RPMI8226 (cell line): ENCODE measurements at places on chromosomes 11 and 22.

- no peak for DNase-seq
Measured at GRCh38 chr11:19025481-19026406, 34.8 kb downstream of the MRGPRX2 start.

- no peak for DNase-seq
Measured at GRCh38 chr22:48900626-48901025, 927.0 kb downstream of the BRD1 start.

DNA sequence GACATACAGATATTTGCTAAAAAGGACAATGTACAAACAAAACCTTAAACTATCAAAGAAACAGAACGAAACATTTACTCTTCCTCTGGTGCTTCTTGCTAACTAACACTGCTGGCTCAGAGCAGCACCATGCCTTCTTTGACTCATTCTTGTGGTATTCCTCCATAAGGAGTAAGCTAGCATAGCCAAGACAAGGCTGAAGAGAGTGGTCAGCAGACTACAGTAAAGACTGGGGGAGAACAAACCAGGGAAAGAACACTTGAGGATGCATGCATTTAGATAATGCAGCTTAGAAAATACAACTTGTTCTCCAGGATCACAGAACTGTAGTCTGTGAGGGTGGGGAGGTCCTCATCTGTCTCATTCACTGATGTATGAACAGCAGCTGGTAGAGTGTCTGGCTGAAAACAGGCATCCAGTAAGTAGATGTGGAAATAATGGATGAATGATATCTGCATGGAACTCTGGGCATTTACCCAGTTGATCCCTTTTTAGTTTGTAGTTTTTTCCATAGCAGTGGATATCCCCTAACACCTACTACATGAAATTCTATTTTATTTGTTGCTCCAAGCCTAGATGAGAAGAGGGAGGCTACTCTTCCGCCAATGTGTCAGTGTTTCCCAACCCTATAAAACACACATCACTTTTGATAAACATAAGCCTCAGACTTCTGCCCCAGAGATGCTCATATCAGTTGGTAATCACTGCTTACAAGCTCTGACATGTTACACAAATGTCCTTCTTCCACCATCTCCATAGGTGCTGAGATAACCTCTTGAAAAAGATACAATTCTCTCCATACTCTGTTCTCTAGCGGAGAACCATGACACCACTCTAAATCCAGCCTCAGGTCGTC lies 7.3 kb downstream of the SNX19 start:
- no peak for DNase-seq

GRCh38 chr22:26529345-26529744 lies 17.1 kb upstream of the TFIP11 start:
- DNase-seq: no peak

DNA sequence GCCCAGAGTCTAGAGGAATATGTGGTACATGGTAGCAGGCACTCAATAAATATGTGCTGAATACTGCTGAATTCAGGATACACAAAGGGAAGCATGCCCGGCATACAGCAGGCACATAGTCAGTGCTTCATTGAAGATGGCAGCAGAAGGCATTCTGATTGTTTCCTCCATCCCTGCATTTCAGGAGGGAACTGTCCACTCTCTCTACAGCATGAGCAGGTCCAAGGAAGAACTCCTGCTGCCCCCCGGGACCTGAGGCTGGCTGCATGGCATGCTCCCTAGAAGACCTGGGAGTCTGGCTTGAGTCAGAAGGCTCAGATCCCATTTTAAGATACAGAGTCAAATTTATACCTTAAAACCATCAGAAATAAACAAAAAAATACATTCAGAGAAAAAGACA lies 319.3 kb upstream of the NARS2 start:
- DNase-seq: no peak

- DNase-seq: no peak
Measured at GRCh38 chr11:7079545-7080135, 9.2 kb upstream of the RBMXL2 start.

DNA sequence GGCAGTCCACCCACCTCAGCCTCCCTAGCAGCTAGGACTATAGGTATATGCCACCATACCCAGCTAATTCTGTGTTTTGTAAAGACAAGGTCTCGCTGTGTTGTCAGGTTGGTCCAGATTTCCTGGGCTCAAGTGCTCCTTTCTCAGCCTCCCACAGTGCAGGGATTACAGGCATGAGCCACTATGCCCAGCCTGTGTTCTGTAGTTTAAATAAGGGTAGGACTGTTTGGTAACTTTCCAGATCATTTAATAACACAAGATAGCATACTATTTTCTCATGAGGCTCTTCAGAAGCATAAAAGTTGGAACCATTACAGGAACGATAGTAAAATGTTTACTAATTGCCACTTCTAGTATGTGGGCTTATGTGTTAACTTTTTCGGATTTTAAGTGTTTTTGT lies 38.0 kb upstream of the GRIK4 start:
- no peak for DNase-seq

DNA sequence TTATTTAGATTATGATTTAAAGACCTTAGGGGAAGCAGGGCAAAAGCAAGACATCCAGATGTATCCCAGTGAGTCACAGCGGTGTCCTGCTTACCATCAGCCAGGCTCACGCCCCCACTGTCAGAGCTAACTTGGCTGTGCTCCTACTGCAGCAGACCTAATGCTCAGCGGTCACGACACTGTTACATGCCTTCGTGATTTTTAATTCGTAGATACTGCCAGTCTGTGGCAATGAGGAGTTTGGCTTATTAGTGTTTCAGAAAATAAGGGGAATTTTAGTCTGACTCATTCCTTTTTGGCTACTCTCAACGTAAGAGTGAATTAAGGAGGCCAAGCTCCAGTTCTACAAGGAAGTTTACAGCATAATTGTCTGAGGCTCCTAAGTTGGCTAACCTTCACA lies 22.7 kb downstream of the EFCAB6 start:
- no peak for DNase-seq

- DNase-seq: peak; percentile 93
Measured at GRCh38 chr22:30609260-30610185, 2.5 kb downstream of the TCN2 start.

DNA sequence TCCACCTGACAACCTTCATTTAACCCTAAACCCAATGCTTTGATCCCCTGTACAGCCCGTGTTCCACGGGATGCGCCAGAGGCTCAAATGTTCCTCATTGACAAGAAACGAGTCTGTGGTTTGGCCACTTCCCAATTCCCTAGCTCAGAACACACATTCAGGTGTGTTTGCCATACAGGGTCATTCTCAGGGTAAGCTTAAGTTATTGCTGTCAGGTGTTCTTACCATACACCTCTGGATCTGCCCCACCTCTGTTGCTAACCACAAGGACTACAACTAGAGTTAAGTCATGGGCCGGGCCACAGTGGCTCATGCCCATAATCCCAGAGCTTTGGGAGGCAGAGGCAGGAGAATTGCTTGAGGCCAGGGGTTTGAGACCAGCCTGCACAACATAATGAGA lies 45.6 kb upstream of the POLD3 start:
- peak; percentile 98 for DNase-seq

DNA sequence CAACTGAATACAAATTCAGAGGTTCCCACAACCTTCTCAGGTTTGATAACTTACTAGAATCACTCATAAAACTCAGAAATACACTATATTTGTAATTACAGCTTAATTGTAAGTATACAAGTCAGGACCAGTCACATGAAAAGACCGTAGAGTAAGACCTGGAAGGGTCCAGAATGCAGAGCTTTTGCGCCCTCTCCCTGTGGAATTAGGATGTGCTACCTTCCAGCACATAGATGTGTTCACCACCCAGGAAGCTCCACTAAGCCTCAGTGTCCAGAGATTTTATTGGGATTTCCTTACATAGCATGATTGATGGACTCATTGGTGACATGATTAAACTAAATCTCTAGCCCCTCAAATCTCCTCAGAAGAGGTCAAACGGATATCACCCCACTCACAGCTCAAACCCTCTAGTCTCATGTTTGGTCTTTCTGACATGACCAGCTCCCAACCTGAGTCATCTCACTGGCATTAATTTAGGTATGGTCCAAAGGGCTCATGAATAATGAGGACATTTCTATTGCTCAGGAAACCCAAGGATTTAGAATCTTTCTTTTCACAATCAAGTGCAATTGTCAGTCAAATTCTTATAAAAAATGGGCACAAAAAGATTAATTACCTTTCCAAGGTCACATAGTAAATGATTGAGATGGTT lies 77.2 kb upstream of the UBASH3B start:
- no peak for DNase-seq

DNA sequence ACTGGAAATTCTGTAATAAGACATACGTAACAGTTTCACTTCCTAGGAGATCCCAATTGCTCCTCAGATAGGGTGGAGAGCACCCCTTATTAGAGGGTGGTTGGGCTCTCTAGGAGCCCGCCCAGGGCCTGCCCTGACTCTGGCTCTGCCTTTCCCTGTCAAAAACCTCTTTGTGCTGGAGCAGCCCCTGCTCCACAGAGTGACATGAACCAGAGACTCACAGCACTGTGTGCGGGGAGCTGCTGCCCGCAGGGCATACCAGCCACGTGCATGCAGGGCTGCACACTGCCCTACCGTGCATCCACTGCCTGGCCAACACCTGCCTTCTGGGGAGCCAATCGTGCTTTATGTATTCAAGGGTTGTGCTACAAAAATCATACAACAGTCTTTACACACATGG lies 24.3 kb downstream of the KCNQ1OT1 start:
- DNase-seq: no peak

DNA sequence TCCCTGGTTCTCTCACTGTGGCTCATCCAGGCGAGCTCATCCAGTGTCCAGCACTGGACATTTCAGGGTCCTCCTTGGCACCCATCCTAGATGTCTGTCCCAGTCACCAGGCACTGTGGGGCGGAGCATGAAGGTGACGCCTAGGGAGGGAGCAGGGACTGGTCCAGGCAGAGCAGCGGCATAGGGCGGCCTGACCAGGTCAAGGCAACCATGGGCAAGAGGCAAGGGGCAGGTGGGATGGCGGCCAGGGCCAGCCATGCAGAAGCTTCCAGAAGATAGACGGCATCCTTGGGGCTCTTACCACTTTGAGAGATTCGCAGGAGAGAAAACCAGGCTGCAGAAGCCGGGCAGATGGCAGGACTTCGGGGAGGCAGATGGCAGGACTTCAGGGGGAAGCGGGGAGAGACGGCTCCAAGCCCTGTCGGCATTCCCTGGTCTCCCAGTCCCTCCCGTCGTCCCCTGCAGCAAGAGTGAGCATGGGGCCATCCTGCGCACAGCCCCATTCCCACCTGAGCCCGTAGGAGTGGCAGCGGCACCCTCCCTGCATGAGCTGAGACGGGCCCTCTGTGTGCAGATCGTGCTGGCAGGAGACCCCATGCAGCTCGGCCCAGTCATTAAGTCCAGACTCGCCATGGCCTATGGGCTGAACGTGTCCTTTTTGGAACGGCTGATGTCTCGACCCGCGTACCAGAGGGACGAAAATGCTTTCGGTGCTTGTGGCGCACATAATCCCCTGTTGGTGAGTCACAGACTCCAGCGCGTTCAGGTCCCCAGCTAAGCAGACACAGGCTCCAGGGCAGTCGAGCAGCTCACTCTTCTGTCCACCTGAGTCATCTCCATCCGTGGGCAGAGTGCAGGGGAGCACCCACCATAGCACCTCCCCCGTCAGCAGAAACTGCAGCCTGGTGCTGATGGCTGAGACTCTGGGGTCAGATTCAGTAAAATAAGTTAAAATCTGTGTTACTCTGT lies 20.1 kb upstream of the PANX2 start:
- no peak for DNase-seq

DNA sequence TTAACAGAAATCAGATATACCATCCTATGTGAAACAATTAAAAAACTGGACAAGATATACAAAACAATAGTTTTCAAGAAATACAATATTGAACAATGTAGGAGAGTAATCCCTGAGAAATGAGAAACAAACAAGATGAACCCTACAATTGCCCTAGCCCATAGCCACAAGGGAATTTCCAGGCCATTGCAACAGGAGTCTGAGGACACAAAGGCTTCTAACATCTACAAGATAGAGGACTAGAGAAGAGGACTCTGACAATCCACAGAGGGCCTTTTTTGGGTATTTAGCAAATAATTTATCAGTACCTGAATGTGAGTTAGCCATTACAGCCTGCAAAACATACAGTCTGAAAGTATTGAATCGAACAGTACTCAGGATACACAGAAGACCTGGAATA lies 251.7 kb downstream of the GRM5 start:
- no peak for DNase-seq

DNA sequence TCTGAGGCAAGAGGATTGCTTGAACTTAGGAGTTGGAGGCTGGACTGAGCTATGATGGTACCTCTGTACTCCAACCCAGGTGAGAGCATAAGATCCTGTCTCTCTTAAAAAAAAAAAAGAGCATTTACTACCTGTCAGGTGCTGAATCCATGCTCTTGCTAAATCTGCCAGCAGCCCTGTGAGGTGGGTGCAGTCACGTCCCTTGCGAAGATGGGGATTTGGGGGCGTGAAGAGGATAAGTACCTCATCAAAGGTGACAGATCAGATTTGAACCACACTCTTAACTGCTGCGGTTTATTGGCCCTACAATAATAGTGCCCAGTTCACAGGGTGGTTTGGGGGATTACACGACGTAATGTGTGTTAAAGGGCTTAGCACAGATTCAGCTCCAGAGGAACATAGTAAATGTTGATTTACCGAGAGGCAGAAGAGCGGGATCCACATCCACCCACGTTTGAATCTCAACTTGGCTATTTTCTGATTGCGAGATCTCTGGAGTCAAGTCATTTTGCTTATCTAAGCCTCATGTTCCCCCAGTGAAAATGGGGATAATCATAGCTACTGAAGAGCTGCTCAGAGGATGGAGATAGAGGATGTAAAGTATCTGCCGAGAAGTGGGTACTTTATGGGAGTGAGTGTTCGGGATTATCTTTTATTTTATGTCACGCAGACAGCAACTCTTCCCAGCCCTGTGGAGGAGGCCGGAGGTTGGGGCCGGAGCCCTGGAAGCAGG lies 28.1 kb upstream of the LRRC10B start:
- no peak for DNase-seq

DNA sequence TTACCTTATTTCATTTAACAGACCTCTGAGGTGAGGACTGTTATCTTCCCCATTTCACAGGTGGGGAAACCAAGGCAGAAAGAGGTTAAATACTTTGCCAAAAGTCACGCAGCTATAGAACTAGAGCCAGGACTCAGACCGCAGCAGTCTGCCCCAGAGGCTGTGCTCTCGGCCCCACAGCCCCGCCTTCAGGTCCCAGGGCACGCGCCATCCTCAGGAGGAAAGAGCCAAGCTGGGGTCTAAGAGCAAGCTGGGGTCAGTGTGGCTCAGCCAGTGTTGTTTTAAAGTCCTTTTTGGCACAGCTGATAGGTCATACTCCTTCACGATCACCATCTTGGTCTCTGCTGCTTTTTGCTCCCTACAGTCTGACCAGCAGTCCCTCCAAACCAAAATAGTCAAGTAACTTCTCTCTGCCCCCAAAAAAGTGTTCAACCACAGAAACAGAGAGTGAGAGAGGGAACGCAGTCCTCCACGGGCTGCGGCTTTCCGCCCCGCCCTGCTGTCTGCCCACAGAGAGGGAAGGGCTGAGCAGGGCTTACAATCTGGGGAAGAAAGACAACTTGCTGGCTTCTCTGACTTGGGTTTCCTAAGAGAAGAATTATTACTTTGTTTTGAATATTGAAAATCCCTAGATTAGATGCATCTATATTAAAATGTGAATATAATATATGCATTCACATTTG lies 137.2 kb upstream of the OPCML start:
- DNase-seq: no peak

- no peak for DNase-seq
Measured at GRCh38 chr11:315051-315481, 1.2 kb downstream of the IFITM1 start.
